ENCODE measurements at places on chromosomes 5 and 9.

DNA sequence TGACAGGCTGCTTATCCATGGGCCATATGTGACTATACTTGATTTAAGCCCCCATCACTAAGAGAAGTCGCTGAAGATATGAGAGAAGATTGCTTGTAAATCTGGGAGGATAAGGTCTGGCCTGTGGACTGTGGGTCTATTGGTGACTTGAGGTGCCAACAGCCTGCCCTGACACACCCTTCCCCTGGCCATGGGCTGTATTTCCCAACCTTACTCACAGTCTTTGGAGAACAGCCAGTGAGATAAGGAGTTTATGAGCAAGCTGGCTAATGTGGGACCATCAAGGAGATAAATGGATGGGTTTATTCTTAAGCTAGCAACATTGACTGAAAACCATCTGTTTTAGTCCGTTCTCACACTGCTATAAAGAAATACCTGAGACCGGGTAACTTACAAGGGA is 231.3 kb downstream of the ZSWIM6 start:
- DNase-seq, result no peak

DNA sequence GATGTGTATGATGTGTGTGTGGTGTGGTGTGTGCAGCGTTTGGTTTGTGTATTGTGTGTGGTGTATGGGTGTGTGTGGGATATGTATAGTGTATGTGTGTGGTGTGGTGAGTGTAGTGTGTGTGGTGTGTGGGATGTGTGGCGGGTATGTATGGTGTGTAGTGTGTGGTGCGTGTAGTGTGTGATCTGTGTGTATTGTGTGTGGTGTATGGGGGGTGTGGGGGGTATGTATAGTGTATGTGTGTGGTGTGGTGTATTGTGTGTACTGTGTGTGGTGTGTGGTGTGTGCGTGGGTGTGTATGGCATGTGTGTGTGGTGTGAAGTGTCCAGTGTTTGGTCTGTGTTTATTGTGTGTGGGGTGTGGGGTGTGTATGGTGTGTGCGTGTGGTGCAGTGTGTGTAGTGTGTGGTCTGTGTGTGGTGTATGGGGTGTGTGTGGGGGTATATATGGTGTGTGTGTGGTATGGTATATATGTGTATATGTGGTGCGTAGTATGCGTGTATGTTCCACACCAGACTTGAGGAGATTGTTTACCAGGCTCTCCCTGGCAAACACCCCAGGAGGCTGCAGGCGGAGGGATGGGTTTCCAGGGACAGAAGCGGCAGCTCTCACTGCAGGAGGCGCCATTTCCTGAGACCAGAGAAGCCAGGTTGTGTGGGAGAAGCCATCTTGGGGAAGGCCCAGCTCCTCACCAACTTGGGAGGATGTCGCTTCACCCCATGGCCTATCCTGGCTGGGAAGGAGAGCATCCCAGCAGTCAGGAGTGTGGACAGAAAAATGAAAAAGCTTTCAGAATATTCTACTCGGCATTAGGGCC is 138.1 kb downstream of the NXNL2 start:
- no peak for DNase-seq

GRCh38 chr5:76099286-76099702 is 16.1 kb downstream of the SV2C start:
- peak; percentile 63 for DNase-seq

DNA sequence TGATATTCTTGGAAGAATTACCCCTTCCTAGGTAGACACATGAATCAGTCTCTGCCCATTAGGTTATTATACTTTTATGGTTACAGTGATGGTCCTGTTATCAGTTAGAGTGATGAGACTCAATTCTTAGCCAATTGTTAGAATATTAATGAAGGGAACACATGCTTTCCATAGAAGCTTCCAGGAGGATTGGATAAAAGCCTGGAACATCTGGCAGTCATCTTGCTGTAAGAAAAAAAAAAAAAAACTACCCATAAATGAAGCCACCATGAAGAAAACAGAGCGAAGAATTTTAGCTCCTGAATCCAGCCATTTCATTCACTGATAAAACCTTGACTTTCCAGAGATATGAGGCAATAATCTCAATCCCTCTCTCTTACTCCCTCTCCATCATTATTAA is 262.5 kb upstream of the GRIN3A start:
- DNase-seq, result no peak

DNA sequence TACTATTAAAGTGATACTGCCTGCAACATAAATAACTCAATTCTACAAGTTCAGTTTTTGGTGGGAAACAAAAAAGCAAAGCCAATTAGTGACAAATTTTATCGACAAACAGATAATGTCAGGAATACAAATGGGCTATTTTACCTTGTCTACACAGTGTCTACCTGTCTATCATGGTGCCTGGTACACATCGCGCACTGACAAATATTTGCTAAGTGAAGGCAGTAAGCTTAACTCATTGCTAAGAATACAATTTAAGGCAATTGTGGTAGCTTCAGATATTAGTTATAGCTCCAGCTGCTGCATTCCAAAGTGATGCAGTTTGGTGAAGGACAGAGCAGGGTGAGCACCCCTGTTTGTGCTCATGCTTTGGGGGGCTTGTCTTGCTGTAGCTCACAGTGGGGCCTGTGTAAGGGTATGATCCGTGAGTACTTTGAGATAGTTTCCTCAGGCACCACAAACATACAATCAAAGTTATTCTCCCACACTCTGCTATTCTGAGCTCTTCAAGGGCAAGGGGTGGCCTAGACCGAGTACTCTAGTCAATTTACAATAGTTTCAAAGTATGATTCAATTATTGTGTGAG is 24.7 kb downstream of the ELL2 start:
- no peak for DNase-seq

GRCh38 chr5:1257841-1258240 is 32.7 kb downstream of the SLC6A18 start:
- no peak for DNase-seq

GRCh38 chr9:35945341-35946018 is 12.5 kb downstream of the OR2S2 start:
- DNase-seq, result peak; percentile 64

DNA sequence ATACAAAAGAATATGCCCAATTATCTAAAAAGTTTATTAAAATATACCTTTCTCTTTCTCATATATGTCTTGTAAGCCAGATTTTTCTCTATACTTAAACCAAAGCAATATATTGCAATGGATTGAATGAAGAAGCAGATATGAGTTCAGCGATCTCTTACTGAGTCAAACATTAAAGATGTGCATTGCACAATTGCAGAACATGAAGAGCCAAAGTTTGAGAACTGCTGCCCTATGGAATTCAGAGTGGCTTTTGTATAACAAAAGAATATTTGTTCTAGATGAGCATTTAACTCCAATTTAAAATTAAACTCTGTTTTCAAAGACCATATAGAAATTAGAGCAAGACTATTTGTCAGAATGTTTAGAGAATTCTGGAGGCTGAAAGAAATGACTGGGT is 519.0 kb upstream of the DAB2 start:
- DNase-seq, result no peak

DNA sequence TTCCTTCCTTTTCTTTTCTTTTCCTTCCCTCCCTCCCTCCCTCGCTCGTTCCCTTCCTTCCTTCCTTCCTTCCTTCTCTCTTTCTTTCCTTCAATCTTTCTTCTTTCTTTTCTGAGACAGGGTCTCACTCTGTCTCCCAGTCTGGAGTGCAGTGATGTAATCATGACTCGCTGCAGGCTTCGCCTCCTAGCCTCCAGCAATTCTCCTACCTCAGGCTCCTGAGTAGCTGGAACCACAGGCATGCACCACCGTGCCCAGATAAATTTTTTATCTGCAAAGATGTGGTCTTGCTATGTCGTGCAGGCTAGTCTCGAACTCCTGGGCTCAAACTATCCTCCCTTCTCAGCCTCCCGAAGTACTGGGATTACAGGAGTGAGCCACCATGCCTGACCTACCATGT is 81.4 kb downstream of the SPATA31C2 start:
- no peak for DNase-seq

DNA sequence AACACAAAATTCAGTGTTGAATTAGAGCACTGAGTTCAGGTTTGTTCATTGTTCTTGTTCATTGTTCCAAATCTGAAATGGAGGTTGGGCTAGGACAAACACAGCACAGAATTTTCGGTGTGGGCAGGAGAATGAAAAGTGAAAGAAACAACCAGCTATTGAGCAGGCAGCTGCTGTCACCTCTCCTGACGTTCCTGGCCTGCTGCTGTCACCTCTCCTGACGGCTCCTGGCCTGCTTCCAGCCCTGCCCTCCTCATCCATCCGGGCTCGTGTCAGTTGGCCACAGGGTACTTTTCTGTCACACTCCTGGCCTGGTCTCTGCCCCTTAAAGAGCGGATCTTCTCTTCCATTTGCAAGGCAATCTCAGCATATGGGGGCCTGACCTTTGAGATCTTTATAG is 45.2 kb upstream of the CKMT2 start:
- no peak for DNase-seq
